ENCODE measurements at places on chromosomes 7 and 10.

GRCh38 chr10:71984809-71985388 lies 20.7 kb downstream of the CHST3 start:
- no peak for DNase-seq

- no peak for DNase-seq
Observed at GRCh38 chr7:155300641-155301452, 3.2 kb downstream of the INSIG1 start.

DNA sequence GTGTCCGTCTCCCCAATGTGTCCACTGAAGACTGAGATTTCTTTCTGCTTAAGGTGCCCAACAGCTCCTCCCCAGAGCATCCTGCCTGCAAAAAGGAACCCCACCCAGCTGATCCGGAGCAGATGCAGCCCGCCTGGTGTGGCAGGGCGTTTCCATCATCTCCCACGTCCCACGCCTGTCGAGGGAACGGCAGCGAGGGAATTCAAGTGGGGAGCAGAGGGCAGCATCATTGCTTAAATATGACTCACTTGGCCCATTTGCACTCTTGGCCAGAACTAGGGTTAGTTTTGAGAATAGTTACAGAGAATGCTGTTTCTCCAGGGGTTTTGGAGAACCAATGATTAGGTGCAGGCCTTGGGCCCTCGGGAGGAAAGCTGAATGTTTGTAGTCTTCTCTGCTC lies 20.8 kb downstream of the VWA2 start:
- no peak for DNase-seq

DNA sequence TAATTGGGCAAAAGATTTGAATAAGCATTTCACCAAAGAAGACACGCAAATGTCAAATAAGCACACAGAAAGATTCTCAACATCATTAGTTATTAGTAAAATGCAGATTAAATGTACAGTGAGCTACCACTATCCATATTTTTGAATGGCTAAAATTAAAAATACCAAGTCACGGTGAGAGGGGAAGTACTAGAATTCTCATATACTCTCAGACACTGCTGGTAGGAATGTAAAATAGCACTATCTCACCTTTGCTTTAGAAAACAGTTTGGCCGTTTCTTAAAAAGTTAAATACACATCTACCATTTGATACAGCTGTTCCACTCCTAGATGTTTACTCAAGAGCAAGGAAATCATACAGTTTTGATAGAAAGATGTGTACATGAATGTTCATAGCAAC lies 115.8 kb upstream of the CELF2 start:
- DNase-seq = no peak

- DNase-seq = no peak
Observed at GRCh38 chr10:71631007-71631861, 88.3 kb downstream of the C10orf105 start.

GRCh38 chr7:132242192-132242812 lies 334.0 kb downstream of the PLXNA4 start:
- no peak for DNase-seq

DNA sequence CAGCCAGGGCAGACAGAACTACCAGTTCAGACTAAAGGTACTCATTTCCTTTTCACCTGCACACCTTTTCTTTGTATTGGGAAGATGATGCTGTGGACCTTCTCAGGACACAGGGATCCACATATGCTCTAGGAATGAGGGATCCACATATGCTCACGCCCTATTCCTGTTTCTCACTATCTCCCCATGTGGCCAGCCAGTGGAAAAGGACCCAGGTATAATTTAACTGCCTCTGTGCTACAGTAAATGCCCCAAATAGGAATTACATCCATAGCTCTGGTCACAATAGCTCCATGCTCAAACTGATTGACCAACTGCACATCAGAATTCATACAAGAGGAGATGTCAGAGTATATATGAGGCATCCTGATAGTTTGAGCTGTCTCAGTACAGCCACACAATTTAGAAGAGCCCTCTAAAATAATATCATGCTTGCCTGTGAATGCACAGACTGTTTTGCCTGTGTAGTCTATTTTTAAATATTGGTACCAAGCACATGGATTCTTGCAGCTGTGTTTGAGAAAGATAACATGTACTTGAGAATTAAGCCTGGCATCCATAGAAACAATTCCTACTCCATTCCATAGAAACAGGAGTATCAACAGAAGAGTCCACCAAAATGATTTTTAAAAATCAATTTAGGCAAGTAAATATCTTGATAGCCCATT lies 43.7 kb downstream of the CTTNBP2 start:
- no peak for DNase-seq

DNA sequence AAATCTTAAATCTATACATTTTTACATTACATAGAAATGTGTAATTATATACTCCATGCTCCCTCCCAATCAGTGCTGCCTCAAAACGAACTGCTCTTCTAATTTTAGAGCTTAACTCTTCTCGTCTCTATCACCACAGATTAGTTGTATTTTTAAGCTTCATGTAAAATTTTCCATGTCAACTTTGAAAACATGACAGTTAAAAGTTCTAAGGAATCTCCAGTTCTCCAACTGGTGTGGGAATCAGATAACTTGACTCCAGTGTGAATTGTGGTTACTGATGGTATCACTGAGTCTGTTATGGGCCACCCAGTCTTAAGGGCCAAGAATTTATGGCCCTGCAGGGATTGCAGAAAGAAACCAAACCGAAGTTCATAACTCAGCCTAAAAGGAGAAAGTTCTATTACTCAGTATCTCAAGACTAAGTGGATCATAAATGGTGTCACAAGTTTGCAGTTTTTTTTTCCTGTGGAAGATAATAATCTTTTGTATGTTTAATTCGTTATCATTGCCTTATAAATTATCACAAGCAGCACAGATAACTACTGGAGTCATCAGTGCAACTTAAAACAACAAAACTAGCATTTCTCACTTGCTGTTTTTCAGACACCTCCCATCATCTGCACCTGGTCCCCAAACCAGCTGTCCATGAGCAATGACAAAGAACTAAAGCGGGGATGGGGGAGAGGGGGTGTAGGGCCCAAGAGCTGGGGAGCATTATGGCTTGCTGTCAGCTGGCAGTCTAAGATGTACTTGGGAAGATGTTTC lies 31.5 kb upstream of the KMT2E start:
- DNase-seq = no peak

DNA sequence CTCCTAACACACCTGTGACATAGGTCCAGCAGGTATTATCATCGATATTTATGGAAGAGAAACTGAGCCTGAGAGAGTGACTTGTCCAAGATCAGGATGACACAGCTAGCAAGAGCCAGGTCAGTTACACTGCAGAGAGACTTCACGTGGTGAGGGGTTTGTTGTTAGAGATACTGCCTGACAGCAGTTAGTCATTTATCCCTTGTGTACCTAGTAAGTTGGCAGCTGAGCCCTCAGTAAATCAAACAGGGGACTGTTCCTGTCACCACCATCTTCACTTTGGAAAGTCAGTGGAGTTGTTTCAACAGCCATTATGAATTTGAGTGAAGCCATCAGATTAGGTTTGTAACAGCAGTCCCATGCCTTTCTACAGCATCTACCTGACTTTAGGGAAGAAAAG lies 87.5 kb upstream of the GATA3 start:
- no peak for DNase-seq

- no peak for DNase-seq
Observed at GRCh38 chr10:132043861-132044695, 21.7 kb upstream of the JAKMIP3 start.

DNA sequence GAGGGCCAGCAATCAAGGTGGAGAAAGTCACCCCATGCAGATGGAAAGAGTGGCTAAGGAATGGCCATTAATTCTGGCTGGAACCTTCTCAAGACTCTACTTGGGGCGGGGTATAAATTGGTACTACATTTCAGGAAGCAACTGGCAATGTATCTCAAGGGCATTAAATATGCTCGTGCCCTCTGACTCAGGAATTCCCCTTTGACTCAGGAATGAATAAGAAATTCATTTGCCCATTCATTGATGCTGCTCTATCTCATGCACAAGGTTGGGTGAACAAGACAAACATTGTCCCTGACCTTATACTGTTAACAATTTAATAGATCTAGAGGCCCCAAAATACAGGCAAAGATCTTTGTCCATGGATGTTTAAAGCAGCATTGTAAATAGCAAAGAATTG lies 188.1 kb downstream of the MYOF start:
- no peak for DNase-seq

- DNase-seq = no peak
Observed at GRCh38 chr7:77657427-77658224, 38.6 kb upstream of the RSBN1L start.

- no peak for DNase-seq
Observed at GRCh38 chr7:49876202-49876601, 102.8 kb downstream of the VWC2 start.

DNA sequence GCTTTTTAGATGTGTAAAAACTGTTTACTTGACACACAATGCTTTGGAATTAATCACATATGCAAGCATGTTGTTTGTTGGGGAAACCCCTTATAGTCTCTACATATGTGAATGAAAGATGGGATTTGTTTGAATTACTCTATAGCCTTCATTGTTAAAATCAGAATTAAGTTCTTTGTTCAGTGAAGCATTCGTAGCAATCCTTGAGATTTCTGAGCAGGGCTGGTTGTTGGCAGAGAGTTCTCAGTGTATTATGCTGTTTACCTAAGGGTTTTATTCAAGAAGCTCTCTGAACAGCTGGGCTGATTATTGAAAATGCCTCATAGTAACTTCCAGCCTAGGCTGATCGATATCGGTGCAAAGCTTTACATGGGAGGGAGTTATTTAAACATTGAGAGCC lies 190.9 kb downstream of the VTI1A start:
- no peak for DNase-seq

- no peak for DNase-seq
Observed at GRCh38 chr7:131952365-131952764, 395.9 kb upstream of the PODXL start.

DNA sequence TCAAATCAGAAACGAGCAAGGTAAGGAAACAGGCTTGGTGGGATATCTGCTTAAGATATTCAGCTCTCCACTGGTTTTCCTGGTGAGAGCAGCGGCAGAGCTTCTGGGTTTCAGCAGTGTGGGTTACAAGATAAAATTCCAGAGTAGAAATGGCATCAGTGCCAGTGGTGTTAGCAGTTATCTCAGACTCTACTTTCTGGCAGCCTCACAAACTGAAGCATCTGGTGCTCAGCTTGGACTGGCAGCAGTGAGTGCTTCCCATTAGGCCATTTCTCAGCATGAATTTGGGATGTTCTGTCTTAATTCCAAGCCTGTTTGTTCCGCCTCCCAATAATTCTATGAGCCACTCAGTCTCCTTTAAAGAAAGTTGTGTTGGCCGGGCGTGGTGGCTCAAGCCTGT lies 6.9 kb upstream of the GSTO2 start:
- no peak for DNase-seq

GRCh38 chr7:114502454-114503254 lies 88.0 kb downstream of the FOXP2 start:
- DNase-seq = no peak

DNA sequence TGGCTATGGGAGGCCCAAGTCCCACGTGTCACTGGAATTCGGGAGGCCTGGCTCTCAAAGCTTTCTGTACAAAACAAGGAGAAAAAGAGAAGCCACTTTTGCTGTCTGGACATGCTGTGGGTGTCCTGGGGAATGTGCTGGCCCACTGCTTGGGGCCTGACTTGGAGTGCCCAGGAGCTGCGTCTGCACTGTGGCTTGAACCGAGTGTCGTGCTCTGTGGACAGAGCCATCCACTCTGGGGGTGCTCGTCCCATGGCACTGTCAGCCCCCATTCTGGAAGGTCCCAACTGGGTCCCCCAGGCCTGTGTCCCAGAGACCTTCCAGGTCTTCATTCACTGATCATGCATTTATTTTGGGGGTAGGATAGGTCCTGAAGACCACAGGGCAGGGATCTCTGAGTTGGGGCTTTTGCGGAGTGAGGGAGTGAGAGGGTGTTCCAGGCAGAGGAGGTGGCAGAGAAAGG lies 138.0 kb downstream of the LHPP start:
- no peak for DNase-seq

- DNase-seq = no peak
Observed at GRCh38 chr7:105256761-105257231, 131.9 kb downstream of the SRPK2 start.

Data from GM18507 (cell line).